ENCODE measurements at places on chromosomes 1 and 21.

- peak; percentile 72 for DNase-seq
Measured at GRCh38 chr1:147890177-147890790, 12.3 kb upstream of the GJA8 start.

- no peak for DNase-seq
Measured at GRCh38 chr1:230891413-230891812, 23.1 kb upstream of the C1orf198 start.

- no peak for DNase-seq
Measured at GRCh38 chr1:119659628-119660027, 11.6 kb upstream of the ZNF697 start.

GRCh38 chr1:241157435-241157834 is 199.6 kb downstream of the RGS7 start:
- no peak for DNase-seq

DNA sequence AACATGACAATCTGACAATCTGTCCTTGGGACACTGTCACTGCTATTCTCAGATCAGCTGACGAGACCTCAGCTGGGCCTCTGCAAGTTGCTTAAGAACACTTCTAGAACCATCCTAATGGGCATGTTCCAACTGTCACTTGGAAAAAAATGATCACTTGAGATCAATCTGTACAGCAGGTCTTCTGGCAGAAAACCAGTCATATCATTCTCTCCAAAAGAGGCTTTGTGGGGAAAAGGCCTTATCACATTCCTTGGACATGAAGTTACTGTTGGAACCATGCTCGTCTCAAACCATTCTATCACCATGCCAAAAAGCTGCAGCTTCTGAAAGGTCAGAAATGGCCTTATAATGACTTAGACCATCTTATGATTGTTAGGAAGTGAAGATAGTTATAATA is 744.2 kb downstream of the USP25 start:
- DNase-seq, result no peak

DNA sequence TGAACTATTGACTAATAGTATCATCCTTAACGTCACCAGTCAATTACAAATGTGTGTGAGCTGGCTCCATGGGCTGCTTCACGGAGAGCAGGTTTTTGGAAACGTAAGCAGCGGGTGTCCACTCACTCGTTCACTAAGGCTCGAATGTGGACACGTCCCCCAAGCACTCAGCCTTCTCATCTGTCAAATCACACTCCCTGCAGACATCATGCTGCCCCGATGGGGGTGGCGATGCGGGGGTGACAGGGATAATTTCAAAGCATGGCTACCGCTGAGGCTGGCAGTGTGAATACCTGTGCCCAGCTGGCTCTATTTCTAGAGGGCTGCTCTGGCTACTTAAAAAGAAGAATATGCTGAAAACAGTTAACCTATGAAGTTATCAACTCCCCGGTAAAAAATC is 71.3 kb downstream of the CAPZB start:
- no peak for DNase-seq

GRCh38 chr1:153612111-153612754 is 704 bp downstream of the S100A16 start:
- no peak for DNase-seq

DNA sequence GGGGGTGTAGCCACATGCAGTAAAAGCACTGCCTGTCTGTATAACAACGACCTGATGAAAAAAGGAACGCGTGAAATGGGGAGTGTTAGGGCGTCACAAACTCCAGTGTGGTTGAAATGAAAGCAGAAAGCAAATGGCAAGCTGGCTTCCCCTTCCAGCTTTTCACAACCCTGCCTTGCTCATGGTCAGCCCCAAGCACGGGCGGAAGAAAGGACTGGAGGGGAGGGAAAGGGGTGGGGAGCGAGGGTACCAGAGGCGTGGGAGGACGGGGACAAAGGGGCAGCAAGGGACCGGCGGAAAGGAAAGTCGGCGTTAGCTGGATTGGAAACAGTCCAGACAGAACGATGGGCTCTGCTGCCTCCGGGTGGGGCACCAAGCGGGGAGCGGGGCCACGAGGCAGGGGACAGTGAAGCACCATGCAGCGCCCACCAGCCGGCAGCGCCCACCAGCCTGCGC is 9.6 kb downstream of the VPS26C start:
- no peak for DNase-seq

- no peak for DNase-seq
Measured at GRCh38 chr1:116546354-116546977, 24.4 kb downstream of the CD58 start.

GRCh38 chr1:19664453-19665185 is at the start of gene HTR6:
Gene HTR6, plus strand, starts transcription at chr1:19664875. Its CDS starts 879 bp downstream, at chr1:19665754.
- no peak for DNase-seq

- DNase-seq, result no peak
Measured at GRCh38 chr1:5860277-5860676, 131.9 kb downstream of the NPHP4 start.

GRCh38 chr1:30353637-30354036 is 369.7 kb downstream of the MATN1 start:
- no peak for DNase-seq

GRCh38 chr1:7871136-7871535 is 18.3 kb upstream of the UTS2 start:
- no peak for DNase-seq

DNA sequence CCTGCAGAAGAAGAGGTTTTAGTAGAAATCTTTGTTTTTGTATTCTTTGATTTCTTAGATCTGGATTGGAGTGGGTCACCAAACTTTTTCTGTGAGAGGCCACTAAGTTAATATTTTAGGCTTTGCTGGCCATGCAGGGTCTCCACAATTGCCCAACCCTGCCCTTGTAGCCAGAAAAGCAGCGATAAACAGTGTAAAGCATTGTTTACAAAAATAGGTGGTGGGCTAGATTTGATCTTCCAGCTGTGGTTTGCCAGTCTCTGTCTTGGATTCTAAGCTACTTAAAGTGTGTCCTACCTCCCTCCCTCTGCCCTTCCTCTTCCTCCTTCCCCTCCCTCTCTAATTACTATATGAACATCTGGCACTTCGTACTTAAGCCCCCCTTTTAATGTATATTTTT is 68.0 kb downstream of the LAMC1 start:
- no peak for DNase-seq

- DNase-seq, result no peak
Measured at GRCh38 chr1:177283380-177283779, 112.6 kb downstream of the BRINP2 start.

DNA sequence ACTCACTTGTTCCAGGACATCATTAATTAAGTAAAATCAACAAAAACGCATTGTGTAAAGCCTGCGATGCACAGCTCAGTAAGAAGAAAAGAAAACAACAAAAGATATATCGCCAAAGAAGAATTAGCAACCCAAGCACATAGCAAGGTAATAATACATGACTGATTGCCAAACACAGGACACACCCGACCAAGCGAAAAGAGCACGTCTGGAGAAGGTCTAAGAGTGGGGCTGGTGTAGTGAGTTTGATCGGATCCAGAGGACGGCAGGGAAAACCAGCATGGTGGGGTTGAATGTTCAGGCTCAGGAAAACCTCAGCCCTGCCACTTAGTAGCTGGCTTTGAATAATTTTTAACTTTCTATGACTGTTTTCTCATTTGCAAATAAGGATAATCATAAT is 69.8 kb downstream of the JAK1 start:
- no peak for DNase-seq

Data from PC-9 (cell line).